ENCODE measurements at places on chromosomes 3 and 15.
A peak's percentile ranks its signal among the peaks of the same experiment; 100 is the strongest.

DNA sequence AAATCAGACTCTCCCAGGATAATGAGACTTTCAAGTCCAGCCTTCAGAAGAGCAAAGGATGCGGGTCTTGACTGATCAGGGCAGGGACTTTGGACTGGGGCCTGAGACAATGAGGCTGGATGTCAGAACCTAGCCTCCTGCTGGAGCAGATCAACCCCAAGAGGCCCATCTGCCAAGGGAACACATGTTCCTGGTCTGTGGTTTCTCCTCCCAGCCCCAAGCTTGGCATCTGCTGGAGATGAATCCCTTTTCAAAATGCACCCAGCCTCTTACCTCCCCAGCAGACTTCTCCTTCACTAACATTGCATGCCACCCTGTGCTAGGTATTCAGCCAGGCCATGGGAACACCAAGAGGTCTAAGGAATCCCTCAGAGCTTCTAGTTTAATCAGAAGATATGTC lies 43.7 kb upstream of the MFGE8 start:
- DNase-seq = no peak

DNA sequence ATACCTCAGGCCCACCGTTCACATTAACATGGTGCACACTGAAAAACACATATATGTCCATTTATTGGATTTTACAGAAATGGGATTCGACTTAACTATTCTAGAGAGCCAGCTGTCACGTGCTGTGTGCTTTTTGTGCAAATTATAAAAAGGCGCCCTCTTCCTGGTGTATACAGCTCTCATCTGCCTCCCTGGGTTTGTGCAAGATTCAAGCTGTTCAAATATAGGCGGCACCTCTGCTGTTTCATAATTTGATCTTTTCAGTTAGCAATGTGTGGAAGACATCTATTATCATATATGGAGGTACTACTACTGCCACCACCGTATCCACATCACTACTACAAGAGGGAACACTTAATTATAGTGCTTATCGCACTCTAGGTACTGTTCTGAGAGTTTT lies 187.6 kb downstream of the EBLN2 start:
- DNase-seq = no peak

DNA sequence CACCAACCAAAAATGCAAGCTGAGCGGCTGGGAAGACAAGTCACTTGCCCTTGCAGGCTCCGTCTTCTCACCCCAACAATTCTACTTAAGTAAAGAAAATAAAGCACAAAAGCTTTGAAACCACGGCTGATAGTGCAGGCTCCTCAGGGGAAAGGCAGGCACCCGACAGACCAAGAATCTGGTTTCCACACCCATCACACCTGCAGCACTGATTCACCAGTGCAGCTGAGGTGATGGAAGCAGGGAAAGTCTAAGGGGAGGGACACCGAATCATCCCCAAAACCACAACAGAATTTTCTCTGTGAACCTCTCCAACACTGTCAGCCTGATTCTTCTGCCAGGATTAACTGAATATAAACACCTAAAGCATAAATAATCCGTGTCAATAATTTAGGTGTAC lies 62.0 kb upstream of the NSMCE3 start:
- no peak for DNase-seq

DNA sequence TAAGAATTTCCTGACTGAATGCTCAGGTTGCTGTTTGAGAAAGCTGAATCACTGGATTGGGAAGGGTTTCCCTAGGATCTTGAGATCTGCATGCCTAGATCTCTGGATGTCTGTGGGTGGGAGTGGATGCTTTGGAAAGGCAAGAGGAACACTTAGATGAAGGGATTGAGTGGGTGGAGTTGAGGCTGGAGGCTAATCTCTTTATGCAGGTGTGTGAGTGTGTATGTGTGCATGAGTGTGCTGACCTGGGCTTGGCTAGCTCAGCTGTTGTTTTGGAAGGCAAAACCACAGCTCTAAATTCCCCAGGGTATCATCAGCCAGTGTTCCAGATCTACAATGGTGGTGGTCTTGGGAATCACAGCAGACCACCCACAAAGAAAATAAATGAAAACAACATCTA lies 60.5 kb downstream of the CLDN1 start:
- no peak for DNase-seq

- no peak for DNase-seq
Observed at GRCh38 chr15:69359722-69360121, 54.4 kb upstream of the KIF23 start.

- no peak for DNase-seq
Observed at GRCh38 chr3:158777161-158777873, 24.5 kb upstream of the MFSD1 start.

- no peak for DNase-seq
Observed at GRCh38 chr15:48058371-48058770, 62.4 kb upstream of the SLC24A5 start.

DNA sequence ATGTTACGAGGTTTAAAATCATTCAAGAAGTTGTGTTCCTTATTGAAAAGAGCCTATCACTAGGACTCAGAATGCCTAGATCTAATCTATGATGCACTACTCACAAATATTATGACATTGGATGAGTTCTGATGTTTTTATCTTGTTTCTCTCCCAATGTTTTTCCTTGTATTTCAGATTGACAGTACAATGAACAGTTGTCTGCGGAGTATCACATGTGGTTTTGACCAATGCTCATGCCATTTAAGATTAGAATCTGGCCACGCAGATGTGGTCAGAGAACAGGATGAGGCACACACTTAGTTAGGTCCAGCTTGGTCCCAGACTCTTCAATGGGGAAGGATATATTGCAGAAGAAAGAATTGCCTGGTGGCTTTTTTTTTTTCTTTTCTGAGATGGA lies 25.6 kb upstream of the CCDC50 start:
- DNase-seq = no peak

DNA sequence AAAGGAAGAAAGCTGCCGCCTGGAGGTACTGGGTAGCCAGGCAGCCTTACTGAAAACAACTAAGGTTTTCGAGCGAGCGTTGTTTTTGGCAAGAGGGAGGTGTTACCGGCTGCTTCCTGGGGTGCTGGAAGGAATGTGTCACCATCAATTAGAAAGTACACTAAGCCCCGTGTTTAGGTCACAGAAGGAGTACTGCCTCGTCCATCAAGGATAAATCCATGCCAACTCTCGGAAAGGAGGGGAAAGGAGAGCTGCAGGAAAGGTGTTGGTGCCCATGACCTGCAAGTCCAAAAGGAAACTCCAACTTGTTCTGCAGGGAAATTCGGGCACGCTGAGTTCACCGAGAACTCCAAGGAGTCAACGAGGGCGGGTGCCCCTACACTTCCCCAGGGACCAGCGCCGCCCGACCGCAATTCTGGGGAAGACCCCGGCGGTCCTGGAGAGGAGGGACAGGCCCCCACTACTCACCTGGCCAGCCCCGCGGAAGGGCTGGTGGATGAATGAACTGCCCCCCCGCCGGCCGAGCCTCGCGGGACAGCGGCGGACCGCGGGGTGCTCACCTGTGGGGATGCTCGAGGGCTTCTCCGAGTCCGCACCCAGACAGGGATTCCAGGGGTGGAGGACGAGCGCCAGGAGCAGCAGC lies 542 bp downstream of the PLOD2 start:
- peak; percentile 7 for DNase-seq

Data from activated CD4-positive, alpha-beta T cell treated with anti-CD3 and anti-CD28 coated beads, Interleukin-2, amount 10 ng/mL, durations not matched to agents 7 days and 5 days (primary cell).